Uterus (tissue), 4 donors: ENCODE measurements at places on chromosomes 1 and 21.
A peak's percentile ranks its signal among the peaks of the same experiment; 100 is the strongest.

DNA sequence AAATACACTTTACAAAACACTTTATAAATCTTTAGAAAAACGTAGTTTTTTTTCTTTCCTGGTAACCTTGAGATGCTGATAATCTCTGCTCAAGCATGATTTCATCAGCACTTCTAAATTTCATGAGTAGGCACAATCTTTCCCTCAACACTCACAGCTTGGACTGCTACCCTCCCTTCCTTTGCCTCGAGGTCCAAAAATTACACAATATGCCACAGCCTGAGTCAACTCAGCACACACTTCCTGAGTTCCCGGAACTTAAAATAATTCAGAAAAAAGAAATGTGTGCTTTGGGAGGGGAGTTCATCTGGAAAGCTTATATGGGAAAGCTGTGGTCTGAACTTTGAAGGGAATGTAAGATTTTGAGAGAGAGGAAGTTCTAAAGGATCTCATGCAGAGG lies 5.9 kb downstream of the CLCA2 start:
- DNase-seq = peak; percentile 31

DNA sequence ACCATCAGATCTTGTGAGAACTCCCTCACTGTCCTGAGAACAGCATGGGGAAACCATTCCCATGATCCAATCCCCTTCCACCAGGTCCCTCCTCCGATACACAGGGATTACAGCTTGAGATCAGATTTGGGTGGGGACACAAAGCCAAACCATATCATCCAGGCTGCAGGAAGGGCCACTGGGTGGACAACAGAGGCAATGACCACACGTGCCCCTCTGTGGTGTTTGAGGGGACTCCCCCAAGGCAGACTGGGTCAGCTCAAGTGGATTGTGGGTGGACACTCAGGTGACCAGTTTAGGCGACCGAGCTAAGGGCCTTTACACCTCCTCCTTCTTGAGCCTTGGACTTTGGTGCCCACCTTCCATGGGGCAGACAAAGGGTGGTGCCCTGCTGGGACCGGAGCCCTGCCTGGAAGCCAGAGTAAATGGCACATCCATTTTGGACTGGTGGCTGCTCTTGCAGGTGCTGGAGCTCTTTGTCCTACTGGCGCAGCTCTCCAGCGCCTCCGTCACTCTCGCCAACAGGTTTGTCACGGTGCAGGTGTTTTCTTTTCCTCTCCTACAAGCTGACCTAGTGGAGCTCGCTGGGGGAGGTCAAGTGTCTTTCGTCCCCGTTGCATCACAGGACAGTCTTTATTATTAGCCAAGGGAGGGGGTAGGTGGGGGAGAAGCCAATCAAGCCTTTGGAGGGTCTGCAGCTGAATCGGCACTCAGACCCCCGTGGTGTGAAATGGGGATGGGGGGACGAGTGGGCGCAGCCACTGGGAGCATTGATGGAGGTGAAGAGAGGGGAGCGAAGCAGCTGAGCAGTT lies 37.6 kb downstream of the CRYAA start:
- DNase-seq = no peak

GRCh38 chr1:227707846-227708245 lies 27.3 kb downstream of the JMJD4 start:
- no peak for DNase-seq

GRCh38 chr1:212689196-212689725 lies 10.4 kb downstream of the BATF3 start:
- DNase-seq = no peak

GRCh38 chr1:180851995-180852887 lies 60.5 kb upstream of the KIAA1614 start:
- no peak for DNase-seq

DNA sequence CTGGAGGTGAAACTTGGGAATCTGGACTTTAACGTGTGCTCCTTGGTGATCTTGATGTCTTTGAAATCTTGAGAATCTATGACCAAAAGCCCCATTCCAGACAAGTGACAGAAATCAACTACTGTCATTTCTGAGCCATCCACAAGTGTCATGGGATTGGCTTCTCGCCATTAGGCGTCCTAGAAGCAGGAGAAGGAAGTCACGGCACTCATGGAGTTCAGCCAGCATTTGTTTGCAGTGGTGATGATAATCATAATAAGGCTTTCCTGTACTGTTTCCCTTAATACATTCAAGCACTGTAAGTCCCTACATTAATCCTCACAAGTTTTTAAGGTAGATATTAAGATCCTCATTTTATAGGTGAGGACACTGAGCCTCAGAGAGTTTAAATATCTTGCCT lies 11.9 kb downstream of the F5 start:
- DNase-seq = no peak

- no peak for DNase-seq
These were observed 36.9 kb upstream of the TARBP1 start for GRCh38 chr1:234515821-234516241.

DNA sequence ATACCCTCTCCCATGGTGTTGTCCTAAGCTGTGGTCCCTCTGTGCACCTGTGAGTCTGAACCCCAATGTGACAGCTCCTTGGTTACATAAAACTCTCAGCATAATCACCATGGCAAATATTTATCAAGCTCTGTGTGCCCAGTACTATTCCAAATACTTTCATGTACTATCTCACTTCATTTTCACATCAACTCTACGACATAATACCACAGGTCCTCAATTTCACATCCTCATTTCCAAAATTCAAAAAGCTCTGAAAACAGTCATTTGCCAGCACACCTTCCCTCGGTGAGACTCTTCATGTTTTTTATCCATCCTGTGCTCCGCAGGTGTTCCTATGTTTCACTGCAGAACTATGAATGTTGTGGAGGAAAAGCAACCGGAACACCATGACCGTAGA lies 12.4 kb upstream of the CREG1 start:
- DNase-seq = no peak

DNA sequence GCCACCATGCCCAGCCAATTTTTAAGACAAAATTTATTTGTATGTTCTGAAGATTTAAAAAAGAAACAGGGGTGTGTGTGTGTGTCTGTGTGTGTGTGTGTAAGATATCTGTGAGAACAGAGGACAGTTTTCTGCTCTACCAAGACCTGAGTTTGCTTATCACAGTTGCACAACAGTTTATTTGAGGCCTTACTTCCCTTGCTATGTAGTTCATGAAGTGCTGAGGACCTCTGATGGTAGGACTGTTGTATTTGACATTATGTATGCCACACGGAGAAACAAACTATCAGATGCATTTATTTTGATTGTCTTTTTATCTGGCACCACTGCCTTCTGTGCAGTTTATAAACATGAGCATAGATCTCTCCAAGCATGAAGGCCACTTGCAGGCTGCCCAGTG lies 355.2 kb downstream of the PBX1 start:
- DNase-seq = peak; percentile 33

GRCh38 chr1:107436552-107437241 lies 295.9 kb downstream of the NTNG1 start:
- no peak for DNase-seq

DNA sequence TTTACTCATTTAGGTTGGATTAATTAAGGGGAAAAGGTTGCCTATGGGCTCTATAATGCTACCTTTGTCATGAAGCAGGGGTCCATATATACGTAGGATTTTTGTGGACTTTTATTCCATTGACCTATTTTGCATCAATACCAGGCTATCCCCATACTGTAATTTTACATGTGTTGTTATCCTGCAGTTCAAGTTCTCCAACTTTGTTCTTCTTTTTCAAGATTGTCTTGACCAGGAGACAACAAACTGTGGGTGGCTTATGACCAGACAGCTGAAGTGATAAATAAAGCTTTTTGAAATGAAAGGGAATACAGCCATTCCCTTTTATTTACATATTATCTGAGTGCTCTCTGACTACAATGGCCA lies 345.7 kb downstream of the BARHL2 start:
- no peak for DNase-seq

- DNase-seq = no peak
These were observed 372.0 kb downstream of the RPS6KC1 start for GRCh38 chr1:213423041-213423440.

DNA sequence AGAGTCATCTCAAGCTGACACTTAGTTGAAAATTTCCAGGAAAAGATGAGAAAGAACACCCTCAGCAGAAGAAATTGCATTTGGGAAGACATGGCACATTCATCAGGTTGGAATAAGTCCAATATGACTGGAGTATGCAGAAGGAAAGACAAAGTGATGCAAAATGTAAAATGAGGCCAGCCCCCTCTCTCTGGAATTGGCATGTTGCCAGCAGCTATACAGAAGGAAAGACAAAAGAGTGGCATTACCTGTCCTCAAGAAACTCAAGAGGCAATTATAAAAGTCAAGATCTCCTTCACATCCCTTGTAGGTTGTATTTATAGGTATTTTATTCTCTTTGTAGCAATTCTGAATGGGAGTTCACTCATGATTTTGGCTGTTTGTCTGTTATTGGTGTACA lies 426.3 kb downstream of the AGBL4 start:
- no peak for DNase-seq

DNA sequence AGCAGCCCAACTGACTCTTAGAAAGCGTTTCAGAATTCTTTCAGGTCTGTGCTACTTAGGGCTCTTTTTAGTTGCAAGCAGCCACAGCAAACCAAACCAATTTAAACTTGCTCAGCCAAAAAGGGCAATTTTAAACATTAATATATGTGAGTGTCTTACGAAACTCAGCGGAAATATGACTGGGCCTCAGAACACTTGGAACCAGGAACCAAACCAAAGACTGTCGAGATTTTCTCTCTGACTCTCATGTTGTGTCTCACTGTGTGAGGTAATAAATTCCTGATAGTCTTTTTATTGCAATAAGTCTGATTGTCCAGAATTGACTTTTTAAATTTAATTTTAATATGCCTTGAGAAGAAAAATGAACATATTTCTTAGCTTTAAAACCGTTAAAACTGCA lies 122.3 kb downstream of the SYF2 start:
- no peak for DNase-seq

DNA sequence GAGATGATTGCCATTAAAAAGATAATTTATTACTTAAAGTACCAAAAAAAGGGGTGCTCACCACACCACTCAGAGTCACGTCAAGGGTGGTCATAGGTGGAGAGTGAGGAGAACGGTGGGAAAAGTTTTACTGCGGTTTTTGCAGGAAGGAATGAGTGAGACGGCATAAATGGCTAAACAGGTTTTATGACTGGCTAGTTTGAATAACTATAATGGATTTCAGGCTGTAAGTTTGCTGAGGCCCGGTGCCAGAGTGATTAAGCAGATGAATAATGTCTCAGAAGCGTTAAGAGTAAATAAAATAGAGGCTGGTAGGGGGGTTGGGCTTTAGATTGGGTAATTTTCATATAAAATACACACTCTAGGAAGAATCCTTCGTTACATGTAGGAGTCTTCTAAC lies 1337.8 kb downstream of the AMY1C start:
- no peak for DNase-seq

DNA sequence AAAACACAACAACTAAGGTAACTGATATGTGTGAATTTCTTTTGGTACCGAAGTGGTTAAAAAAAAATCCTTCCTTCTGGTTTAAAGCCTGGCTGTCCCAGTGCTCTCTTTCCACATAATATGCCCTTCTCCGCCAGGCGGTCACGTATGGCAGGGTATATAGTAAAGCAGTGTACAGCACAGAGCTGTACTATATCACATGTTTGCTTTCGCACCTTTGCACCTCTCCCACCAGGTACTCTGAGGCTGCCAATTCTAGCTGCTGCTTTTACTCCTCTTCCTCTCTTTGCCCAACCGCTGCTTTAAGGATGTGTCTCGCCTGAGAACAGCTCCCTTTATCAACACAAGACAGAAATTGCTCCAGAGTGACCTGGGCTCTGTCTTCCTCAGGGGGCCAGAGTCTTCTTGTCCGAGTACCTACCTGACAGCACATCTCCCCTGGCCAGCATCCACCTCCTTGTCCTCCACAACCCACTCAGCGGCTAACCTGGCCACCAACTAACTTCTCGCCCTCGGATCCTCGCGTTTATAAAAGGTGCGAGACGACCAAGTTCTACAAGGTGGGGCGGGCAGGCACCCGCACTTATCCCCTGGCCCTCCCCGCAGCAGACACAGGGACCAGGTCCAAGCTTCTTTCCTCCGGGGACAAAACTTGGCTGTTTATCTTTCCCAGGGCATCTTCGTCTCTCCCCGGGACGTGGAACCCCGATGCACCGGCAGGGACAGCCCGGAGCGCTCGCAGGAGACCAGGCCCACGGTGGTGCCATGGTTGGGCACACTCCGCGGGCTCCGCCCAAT lies 1.6 kb downstream of the COLGALT2 start:
- DNase-seq = no peak

DNA sequence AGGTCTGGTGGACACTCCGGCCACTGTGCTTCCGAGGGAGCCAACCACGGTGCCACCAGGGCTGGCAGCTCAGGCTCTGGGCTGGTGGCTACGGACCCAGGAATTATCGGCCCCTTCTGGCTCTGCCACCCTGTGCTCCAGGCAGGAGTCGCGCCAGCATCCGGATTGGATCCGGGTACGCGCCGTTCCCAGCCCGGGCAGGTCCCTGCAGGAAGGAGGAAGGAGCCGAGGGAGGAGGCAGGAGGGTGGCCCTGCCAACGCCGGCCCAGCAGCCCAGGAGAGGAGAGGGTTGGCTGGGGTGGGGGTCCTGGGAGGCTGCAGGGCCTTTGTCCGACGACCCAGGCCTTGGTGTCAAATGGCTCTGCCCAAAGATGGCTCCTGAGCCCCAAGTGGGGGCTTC lies 160.5 kb downstream of the CASZ1 start:
- DNase-seq = no peak

DNA sequence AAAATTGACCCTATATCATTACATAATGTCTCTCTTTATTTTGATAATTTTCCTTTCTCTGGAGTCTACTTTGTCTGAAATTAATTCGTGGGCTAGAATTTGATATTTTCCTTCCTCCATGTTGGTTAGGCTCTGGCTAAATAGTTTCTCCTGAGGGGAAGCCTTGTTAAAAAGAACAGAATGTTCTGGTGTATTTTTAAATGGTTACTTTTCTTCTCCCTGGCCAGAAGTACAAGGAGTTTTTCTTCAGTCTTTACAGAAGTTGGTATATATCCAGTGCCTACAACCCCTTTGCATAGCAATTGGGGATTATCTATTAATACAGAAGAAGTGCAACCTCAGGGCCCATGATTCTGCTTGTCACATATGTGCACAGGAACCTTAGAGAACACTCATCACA lies 185.6 kb upstream of the RAB4A start:
- no peak for DNase-seq

DNA sequence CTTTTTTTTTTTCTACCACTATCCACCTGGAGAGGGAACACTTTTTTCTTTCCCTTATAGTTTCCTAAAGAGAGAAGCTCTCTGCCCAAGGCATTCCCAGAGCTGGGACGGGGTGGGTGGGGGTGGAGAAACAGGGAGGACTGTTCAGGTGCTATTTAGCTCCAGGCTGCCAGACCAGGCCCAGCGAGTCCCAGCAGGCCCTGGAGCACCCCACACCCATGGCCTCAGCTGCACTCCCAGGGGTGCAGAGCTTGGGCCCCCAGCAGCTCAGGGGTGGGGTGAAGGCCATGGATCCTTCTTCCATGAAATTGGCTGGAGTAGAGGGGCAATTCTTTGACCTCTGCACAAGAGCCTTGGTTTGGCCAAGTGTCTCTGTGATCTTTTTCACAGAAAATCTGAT lies 4.1 kb downstream of the ETV3L start:
- no peak for DNase-seq
